ENCODE measurements at places on chromosomes 7 and 10.

- DNase-seq = no peak
Observed at GRCh38 chr7:129643550-129644170, 32.1 kb downstream of the NRF1 start.

GRCh38 chr7:52197221-52197620 lies 838.2 kb upstream of the POM121L12 start:
- no peak for DNase-seq

GRCh38 chr10:96906864-96907263 lies 74.8 kb downstream of the LCOR start:
- no peak for DNase-seq

GRCh38 chr10:68560186-68560942 lies at the start of gene TET1:
TET1 (plus strand) TSS chr10:68560337; CDS start chr10:68572339, 12,002 bp downstream.
- no peak for DNase-seq

DNA sequence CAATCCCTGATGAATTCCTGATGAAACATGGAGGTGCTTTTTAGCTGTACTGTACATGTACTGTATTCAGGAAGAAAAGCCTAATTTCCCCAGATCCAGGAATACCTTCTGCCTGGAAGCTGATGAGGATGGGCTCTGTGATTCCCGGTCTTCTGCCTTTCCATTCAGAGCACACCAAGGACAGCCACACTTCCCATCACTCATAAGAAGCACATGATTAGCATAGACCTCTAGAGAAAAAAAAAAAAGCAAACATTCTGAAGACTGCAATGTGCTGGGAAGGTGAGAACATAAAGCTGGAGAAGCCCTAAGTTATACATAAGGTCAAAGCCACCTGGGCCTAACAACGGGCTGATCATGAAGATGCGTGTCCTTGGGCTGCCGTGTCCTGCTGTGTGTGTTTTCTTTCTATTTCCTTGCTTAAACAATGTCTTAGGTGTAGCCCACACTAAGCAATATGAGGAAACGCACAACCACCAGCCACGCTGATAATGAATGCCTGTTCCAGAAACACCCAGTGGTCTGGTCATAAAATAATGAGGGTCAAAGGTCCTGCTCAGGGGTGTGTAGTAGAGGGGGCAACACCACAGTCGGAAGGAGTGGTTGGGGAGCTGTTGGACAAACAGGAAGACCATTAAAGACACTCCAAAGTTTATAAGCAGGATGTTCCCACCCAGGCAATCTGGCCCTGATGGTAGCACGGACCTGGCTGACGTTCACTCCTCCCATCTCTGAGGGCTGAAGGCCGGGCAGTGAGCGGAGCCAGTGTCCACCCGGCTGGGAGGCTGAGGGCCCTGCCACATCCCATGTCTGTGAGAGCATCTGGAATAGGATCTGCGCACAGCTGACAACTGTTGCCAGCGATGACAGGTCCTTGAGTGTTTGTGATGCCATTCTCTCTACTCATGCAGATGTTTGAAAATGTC lies 7.9 kb downstream of the PKD1L1 start:
- no peak for DNase-seq

GRCh38 chr7:94630855-94631254 lies 25.1 kb downstream of the SGCE start:
- DNase-seq = no peak

Measured in GM12864 (cell line).